ENCODE measurements at places on chromosomes 7 and 10.

GRCh38 chr10:110528224-110528996, 30.7 kb downstream of the DUSP5 start:
- no peak for DNase-seq

DNA sequence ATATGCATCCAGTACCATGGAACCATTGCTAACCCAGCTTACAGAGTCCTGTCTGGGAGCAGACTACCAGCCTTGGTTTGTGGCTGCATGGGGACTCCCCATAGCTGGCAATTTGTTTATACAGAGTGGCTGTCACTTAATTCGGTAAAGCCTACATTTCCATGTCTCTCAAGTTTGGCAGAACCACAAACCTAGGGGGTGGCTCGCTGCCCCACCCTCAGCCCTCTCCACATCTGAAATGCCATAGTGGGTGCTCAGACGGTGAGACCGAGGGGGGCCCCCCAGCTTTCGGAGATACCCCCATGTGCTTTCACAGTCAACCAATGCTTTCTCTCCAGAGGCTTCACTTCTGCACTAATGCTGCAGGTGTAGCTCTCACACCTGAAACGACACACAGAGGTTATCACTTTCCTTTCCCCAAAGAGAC, 75.5 kb upstream of the KAT6B start:
- DNase-seq = no peak

- DNase-seq = no peak
Measured at GRCh38 chr10:95116869-95117269, 47.6 kb upstream of the CYP2C8 start.

- DNase-seq = no peak
Measured at GRCh38 chr10:114303556-114303955, 64.5 kb downstream of the VWA2 start.

- peak; percentile 0 for DNase-seq
Measured at GRCh38 chr10:105017116-105017515, 376.0 kb downstream of the SORCS3 start.

Measured in activated CD4-positive, alpha-beta T cell treated with anti-CD3 and anti-CD28 coated beads, Interleukin-2, Interleukin-4, amounts not matched to agents 100 ng/mL and 50 ng/mL, durations not matched to agents 16 hours and 8 hours (primary cell).